ENCODE measurements at places on chromosomes 5 and 9.

GRCh38 chr5:43245724-43246385, 53.8 kb downstream of the NIM1K start:
- no peak for DNase-seq

DNA sequence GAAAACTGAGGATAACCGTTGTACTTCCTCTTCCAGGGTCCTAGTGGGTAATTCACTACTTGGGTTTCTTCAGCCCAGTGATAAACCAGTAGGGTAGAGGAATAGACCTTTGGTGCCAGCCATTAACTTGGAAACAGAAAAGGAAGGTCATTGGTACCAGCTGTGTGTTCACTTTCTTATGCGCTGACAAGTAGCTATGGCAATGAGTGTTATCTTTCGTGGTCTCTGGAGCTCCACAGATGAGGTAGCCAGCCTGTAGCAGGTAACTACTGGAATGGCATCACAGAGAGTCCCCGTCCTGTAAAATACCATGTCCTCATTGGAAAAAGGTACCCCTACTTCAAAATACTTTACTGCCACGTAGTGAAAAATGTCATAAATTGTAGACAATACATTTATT, 2.3 kb downstream of the UHRF2 start:
- DNase-seq: no peak

GRCh38 chr9:93077811-93078210, 18.2 kb upstream of the CARD19 start:
- no peak for DNase-seq

GRCh38 chr5:3600106-3601060, 4.8 kb downstream of the IRX1 start:
- no peak for DNase-seq

DNA sequence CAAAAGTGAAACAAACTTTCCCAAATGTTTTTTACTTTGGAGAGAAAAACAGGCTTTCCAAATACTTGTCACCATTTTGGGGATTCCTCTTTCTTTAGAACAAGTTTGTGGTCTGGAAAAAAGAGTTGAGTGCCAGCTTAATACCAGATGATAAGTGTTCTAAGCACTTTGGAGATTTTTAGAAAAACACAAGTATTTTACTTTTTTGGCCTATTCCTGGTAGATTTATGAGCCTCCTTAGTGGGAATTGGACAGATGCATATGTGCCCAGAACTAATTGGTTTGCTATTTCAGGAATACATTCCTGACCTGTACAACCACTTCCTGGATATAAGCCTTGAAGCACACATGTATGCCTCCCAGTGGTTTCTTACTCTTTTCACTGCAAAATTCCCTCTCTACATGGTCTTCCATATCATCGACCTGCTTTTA, 40.5 kb downstream of the GPR21 start:
- DNase-seq: peak; percentile 59

GRCh38 chr5:136584474-136584873, 219.1 kb upstream of the TRPC7 start:
- DNase-seq: no peak

- no peak for DNase-seq
Observed at GRCh38 chr9:125690679-125691078, 16.3 kb downstream of the MAPKAP1 start.

DNA sequence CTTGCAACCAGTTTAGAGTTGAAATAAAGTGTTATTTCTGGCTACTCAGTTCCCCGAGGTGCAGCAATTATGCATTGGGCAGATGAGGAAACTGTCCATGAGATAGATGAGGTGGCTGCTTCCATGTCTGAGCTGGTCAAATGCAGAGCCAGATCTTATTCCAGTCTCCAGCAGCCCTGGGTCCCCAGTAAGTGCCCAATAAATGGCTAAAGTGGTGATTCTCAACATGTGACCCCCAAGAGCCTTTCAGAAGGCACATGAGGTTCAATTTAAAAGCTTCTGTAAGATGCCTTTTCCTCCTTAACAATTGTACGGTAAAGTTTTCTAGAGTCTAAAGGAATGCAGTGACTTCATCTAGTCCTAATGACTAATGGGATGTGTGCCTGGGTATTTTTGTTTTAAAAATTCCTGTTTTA, 17.5 kb downstream of the ATOX1 start:
- peak; percentile 81 for DNase-seq

DNA sequence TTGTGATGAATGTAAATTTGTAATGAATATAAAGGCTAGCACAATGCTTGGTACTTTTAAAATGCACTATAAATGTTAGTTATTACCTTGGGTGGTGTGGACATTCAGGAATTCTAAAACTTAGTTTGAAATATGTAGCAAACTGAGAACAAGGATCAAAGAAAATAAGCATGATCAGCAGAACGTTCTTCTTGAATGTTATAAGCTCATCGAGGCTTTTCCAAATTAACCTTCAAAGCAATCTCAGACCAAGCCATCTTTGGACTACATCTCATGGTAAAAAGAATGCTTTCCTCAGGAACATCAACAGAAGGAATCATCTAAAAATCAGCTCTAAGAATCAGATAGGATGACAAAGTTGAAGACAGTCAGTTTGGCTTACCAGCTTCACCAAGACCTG, 146.3 kb downstream of the SLIT3 start:
- no peak for DNase-seq

GRCh38 chr9:17764306-17764705, 185.4 kb downstream of the SH3GL2 start:
- DNase-seq: no peak

DNA sequence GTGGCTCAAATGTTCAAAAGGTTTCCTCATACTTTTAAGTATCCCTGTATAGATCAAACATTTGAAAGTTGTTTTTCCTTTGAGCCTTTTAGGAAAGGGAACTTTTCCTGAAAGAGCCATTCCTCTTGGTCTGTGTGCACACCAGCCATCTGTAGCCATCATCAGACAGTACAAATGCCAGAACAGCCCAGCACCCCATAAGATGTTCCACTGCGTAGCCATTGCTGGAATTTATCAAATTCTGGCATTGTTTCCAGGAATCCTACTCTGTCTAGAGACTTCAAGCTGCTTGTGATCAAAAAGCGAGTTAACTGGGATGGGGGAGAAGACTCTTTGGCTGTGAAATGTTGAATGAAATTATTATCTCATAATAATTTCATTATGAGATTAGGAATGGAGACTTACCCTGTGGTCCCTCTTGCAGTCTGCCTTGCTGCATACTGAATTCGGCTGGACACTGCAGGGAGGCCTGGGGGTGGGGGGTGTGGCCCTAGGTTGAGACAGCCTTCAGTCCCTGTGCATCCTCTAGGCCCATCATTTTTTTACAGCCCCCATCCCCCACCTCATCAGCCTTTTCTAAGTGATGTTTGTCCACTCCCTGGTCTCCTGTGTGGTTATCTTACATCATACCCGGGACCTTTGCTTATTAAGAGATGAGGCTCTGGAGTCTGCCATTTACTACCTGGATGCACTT, 99.8 kb downstream of the RALGPS1 start:
- DNase-seq: no peak

DNA sequence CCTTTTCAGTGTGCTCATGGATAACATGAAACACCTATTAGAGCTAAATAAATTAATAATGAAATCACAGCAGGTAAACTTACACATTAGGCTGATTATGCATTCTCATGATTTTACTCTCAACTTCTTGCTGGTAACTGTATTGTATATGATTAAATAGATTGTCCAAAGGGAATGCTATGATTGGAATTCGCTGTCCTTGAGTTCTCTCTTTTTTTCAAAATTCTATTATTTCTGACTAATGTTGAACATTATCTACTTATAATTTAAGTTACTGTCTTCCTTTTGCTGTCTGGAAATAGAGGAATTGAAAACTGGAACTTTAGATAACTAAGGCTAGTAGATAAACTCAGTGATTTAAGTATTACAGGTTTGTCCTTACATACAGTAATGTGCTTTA, 13.1 kb downstream of the CENPH start:
- DNase-seq: peak; percentile 32

- no peak for DNase-seq
Observed at GRCh38 chr5:142874540-142874939, 104.4 kb downstream of the ARHGAP26 start.

DNA sequence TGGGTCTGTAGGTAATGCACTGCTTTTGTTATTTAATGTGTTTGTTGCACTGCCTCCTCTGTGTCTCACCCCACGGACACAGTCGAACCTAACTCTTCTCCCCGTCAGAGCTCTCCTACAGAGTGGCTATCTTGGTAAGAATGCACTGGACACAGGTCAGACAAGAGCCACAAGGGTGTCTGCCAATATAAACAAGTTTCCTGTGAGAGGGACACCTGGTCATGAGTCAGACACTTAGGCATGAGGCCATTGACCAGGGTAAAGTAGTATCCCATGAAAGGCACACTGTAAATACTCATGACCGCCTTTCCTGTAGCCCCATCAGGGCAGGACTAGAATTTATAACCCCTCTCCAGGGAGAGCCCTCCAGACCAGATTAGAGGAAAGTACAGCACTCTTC, 115.5 kb downstream of the SLC12A2 start:
- peak; percentile 83 for DNase-seq

DNA sequence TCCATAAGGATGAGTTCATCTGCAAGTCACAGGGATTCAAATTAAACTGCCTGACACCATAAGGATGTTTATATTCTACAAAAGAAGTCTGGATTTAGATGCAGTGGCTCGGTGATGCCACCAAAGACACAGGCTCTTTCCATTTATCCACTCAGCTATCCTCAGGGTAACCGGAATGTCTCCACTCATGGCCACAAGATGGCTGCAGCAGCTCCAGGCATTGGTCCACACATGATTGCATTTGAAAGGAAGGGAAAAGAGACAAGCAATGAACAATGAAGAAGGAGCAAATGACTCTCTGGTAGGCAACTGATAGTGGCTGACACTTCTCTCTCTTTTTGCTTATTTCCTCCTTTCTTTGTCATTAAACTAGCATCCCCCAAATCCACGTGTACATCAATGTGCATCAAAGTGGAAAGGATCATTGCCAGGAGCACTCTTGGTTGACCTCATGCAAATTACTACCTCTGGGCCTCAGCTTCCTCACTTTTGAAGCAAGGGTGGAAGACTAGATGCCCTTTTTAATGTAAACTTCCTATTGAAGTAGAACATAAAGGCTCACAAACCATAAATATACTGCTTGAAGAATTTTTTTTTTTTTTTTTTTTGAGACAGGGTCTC, 7.2 kb upstream of the SNX30 start:
- no peak for DNase-seq

- DNase-seq: no peak
Observed at GRCh38 chr5:40098313-40098712, 581.4 kb upstream of the PTGER4 start.

- DNase-seq: no peak
Observed at GRCh38 chr5:127014573-127014972, 15.8 kb downstream of the MARCHF3 start.

- DNase-seq: peak; percentile 64
Observed at GRCh38 chr5:126031989-126032716, 391.1 kb upstream of the GRAMD2B start.

- peak; percentile 24 for DNase-seq
Observed at GRCh38 chr9:135602789-135603481, 36.4 kb downstream of the GLT6D1 start.

- no peak for DNase-seq
Observed at GRCh38 chr5:10662083-10662482, 98.2 kb downstream of the ANKRD33B start.

GRCh38 chr9:34663303-34663605, 797 bp upstream of the CCL27 start:
- no peak for DNase-seq

DNA sequence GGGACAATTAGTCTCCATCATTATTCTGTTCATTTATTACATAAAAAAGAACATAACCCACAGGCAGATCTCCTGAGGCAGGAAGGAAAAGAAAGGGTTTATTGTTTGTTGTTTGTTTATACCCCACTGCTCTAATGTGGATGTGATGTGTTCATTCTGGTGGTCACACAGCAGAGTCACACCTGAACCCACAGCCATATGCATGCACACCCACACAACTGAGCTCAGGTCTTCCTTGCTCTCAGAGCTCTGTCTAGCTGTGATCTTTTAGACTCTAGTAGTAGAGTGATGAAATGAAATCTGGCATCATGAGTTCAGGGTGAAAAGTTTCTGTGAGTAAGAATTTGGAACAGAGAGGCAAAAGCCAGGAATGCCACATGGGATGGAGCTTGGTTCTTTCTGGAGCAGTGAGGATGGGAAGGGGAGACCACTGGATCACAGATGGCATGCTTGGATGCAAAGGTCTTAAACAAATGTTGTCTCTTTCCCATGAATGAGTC, 227.0 kb downstream of the PAPPA start:
- no peak for DNase-seq

- DNase-seq: no peak
Observed at GRCh38 chr9:129637102-129637501, 4.8 kb downstream of the ASB6 start.

DNA sequence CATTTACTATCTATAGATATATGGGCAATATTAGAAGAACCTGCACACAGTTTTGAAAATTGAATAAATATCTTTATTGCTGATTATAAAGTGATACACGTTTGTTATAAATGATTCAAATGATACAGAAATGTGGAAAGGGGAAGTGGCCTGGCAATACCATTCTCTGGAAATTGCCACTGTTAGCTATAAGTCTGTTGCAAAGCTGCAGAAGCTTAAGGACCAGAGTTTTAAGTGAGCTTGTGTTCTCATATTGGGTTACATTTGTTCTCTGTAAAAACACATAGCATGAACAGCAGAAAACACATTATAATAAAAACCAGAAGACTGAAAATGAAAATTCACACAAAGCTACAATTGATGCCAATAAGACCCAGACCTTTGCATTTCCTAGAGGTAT, 59.6 kb downstream of the RASGRF2 start:
- no peak for DNase-seq

DNA sequence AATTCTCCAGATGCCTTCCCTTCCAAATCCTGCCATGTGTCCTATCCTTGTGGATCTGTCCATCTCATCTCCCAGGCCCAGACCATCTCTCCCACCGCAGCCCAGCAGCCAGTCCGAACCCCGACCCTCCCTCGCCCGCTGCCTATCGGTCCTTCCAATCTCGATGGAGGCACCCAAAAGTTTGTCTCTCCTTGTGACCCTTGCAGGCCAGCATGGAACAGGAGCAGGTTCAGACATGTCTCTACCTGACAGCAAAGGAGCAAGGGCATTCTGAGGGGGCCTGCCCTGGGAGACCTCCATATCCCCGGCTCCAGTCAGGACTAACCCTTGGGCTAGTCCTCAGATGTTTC, 51.0 kb downstream of the SEMA4D start:
- DNase-seq: no peak

DNA sequence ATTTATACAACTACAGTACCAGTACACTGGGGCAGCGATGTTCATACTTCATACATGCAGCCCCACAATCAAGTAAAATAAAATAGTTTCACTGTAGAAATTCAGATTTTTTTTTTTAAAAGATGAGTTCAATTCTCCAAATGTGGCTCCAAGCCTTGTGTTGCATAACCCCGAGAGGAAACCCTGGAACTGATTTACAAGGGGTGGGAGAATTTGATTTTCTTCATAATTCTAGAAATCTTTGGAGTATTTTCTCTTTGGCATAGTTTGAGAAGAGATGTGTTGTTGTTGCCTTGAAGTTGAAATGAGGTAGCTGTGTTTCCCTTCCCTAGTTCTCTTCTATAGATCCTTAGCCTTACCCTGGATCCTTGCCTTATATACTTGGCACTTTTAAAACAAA, 3.1 kb downstream of the RHOBTB3 start:
- DNase-seq: no peak
